ENCODE measurements at places on chromosomes 11 and 22.

DNA sequence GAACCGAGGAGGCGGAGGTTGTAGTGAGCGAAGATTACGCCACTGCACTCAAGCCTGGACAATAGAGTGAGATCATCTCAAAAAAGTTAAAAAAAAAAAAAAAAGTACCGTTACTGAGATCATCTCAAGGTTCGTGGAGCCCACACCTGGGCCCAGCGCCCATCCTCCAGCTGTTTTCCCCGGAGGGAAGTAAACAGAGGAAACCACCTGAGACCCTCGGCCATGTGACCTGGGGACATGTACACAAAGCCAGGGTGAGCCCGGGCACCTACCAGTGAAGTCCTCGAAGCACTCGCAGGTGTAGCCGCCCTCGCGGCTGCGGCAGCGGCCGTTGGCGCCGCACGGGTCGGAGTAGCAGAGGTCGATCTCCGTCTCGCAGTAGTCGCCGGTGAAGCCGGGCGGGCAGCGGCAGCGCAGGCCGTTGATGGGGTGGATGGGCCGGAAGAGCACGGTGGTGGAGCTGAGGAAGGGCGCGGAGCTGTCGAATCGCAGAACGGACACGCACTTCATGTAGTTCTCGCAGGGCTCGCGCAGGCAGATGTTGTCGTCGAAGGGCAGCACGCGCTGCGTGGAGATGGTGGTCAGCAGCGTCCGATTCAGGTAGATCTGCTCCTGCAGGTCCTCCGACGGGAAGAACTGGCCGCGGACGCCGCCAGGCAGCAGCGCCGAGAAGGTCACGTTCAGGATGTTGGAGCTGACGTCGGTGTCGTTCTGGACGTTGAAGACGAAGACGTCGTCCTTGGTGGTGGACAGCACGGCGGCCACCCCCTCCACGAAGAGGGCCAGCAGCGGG, 73.8 kb downstream of the CELSR1 start:
- DNase-seq, result no peak

- peak; percentile 48 for DNase-seq
Measured at GRCh38 chr11:104876861-104877431, 21.3 kb downstream of the CASP12 start.

- no peak for DNase-seq
Measured at GRCh38 chr22:43005106-43005505, 9.8 kb downstream of the PACSIN2 start.

DNA sequence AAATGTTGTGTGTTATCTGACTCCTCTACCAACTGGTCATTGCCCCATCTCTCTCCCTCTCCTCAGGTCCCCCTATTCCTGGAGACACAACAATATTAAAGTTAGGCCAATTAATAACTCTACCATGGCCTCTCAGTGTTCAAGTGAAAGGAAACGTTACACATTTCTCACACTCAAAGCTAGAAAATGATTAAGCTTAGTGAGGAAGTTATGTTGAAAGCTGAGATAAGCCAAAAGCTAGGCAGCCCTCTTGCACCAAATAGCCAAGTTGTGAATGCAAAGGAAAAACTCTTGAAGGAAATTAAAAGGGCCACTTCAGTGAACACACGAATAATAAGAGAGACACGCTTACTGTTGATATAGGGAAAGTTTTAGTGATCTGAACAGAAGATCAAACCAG, 6.9 kb downstream of the DLG2 start:
- DNase-seq, result no peak

GRCh38 chr11:7688238-7688826, 15.0 kb upstream of the CYB5R2 start:
- peak; percentile 12 for DNase-seq

DNA sequence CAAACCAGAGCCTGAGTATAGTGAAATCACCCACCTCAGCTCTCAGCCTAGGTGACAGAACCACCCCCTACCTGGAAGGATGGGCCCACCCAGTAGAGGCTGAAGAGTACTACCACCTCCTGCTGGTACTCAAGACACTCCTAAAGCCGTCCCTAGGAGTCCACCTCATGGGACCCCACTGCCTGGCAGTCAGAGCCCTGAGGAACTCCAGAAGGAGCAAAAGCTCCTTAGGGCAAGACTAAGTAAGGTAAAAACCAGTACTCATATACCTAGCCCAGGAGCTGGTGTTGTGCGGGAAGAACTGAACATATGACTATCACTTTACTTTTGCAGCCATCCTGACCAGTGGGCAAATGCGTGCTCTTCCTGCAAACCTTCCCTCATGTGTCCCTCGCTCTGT, 36.3 kb downstream of the HIRA start:
- DNase-seq, result no peak

DNA sequence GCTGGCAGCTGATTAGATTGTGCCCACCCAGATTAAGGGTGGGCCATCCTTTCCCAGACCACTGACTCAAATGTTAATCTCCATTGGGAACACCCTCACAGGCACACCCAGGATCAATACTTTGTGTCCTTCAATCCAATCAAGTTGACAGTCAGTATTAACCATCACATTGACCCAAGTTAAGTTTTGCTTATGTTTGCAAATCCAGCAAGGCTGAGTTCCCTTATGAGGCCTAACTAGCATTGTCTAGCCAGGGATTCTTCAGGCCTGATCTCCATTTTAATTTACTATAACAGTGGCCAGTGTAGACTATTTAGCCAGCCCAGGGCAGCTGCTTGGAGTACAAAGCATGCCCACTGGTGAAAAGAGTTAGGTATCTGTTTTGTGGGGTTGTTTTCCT, 2.3 kb upstream of the KCTD14 start:
- no peak for DNase-seq

GRCh38 chr11:9570313-9571025, 3.0 kb upstream of the WEE1 start:
- no peak for DNase-seq

Data from immature natural killer cell (primary cell).